NCI-H774 (cell line): ENCODE measurements at places on chromosomes 11 and 22.

DNA sequence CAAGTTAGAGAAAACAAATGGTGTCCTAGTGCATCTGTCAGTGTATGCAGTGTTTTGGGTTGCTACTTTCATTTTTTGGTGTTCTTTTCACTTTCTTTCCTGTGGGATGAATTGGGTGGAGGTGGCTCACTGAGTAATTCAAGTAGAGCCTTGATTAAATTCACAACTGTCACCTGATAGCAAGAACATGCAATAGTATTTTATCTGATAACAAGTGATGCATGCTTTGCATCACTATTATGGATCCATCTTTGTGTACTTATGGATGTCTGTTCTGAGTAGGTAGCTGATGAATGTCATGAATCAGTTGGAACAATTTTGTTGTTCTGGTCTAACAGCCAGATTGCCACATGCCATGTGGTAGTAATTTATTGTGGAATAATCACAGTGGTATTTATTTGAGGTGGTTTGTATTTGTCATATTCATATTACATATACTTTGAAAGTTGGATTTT, 87.5 kb downstream of the DDX10 start:
- no peak for DNase-seq

- DNase-seq: no peak
These were observed 14.9 kb downstream of the SAMM50 start for GRCh38 chr22:43969989-43970755.

DNA sequence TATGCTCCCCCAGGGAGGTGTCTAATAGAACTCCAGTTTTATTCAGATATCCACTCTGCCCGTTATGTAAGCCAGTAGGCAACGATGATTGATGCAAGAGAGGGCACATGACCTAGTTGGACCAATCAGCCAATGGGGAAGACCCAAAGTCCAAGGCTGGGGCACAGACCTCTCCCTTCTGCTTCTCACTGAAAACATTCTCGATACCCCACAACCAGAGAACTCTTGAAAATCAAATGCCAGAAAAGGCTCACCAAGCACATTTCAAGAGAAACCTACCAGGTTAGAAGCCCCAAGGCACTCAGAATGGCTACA, 7.4 kb downstream of the HIRA start:
- DNase-seq: no peak

DNA sequence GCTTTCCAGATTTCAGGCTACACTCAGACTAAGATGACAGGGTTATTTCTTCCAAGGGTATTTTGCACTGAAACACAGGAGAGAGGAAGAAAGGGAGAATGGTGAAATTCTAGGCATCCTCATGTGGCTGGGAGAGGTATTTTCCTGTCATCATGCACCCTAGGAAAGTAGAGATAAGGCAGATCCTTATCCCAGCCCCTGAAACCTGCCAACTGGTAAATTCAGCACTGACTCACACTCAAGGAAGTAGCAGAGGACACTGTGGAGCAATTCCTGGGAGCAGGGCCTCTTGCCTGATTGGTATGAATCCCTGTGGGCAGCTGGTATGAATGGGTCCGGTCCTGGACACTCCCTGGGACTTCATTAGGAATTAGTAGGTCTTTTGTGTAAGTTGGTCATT, 37.6 kb upstream of the SLC5A1 start:
- DNase-seq: no peak

DNA sequence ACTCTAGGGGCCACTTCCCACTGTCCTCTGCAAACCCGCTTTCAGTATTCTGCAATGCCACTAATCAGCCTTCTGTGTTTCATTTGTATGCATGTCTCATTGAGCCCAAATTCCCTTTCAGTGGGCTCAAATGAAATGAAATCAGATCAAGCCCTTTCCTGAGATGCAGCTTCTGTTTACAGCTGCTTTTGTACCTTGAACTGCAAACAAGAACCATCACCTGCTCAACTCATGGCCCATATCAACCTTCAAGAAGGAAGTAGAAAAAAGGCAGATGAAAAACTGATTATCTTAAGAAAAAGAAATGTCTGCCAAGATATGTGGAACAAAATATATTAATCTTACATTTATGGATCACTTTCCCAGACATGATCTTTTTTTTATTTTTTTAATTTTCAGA, 141.1 kb upstream of the ARHGAP42 start:
- no peak for DNase-seq

DNA sequence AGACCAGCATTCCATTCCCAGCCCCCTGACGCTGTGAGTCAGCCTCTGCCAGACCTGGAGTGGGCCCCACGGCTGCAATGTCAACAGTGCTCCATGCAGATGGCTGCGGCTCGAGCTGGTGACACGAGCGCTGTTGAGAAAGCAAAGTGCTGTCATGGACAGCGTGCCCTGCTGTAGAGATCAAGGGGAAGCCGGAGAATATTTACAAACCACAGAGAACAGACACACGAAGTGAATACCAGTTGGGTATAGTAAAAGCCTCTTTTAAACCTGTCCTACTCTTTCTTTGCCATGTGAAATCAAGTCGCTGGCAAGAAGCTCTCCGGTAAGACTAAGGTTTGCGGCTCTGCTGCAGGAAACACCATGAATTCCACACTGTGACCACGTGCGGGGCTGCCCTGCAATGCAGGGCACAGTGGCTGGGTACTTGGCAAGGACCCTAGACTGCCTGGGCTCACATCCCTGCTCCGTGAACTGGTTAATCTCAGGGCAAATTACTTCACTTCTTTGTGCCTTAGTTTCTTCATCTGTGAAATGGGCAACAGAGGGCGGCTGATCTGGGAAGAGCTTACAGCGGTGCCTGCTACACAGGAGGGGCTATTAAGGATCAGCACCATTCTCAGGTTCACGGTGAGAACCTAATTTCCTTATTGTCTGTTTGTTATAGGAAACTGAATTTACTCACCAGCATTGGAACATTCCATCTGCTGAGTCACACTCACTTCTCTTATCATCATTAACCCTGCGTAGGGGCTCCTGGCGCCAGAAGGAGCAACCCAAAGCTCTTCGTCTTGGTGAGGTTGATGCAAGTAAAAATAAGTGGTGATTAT, 27.8 kb upstream of the ELFN2 start:
- DNase-seq: no peak

GRCh38 chr11:29321293-29322132, 695.3 kb downstream of the KCNA4 start:
- DNase-seq: no peak

- no peak for DNase-seq
These were observed 10.6 kb downstream of the PIK3IP1 start for GRCh38 chr22:31281733-31282132.

- DNase-seq: no peak
These were observed 217.0 kb downstream of the NAV2 start for GRCh38 chr11:19929655-19930054.

- DNase-seq: no peak
These were observed 10.0 kb downstream of the ROBO4 start for GRCh38 chr11:124887667-124888013.

GRCh38 chr11:74460481-74461154, 6.7 kb downstream of the KCNE3 start:
- no peak for DNase-seq

- DNase-seq: peak; percentile 50
These were observed 2.5 kb upstream of the ADM start for GRCh38 chr11:10302359-10302743.

DNA sequence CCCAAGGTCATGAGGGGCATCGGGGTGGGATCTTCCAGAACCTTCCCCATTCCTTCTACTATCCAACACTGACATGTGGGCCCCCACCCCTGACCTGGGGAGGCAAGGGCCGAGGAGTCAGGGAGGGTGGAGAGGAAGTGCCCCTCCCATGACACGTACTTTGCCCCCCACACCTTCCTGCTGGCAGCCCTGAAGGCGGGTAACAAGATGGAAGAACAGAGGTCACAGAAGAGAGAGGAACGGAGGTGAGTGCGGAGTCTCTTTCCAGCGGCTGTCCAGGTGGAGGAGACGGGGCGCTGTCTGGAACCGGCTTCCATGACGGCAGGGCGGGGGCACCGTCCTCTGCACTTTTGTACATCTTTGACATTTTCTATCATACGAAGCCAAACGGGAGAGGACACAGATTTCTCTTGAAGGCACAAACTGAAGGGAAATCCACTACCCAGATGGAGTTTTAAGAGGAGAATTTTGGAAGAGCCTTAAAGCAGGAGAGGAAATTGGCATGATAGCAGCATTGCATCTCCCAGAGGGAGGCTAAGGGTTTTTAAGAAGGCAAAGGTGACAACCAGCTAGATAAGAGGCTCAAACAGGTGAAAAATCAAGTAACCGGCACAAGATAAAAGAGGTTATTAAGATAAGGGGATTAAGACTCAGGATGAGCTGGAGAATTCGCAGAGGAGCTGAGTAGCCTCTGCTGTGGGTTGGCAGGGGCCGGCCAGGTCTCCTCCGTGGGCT, 16.7 kb downstream of the OSBPL5 start:
- no peak for DNase-seq

GRCh38 chr11:113240389-113240788, 74.0 kb upstream of the TTC12 start:
- peak; percentile 59 for DNase-seq

GRCh38 chr11:128713595-128713994, 19.7 kb downstream of the FLI1 start:
- DNase-seq: no peak

DNA sequence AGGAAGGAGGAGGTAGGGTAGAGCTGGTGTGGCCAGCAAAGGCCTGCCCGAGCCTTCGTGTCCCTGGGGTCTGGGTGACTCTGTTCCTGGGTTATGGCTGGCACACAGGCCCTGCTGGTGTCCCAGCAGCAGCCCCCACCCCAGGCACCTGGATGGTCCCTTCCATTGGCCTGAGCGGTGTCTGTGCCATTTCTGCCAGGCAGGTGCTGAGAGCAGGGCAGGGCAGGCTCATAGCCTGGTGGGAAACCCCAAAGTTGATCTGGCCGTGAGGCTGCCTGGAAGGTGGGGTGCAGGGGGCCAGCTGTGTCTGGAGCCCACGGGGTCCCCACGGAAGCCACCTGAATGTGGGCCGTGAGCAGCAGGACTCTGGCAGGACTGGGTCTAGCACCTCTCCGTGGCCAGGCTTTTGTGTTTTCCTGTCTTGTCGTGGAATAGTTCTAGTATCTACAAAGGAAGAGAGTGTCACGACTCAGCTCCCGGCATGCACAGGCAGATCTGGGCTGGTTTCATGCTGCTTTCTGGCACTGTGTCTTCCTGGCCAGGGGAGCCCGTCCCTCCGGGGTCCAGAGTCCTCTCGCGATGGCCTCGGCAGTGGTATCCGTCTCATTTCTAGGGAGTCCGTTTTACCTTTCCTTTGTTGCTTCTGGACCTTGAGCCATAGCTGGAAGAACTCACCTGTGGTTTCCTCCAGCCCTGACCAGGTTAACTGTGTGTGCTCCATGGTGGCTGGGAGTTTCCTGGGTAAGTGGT, 83.7 kb downstream of the KCNQ1 start:
- DNase-seq: no peak

DNA sequence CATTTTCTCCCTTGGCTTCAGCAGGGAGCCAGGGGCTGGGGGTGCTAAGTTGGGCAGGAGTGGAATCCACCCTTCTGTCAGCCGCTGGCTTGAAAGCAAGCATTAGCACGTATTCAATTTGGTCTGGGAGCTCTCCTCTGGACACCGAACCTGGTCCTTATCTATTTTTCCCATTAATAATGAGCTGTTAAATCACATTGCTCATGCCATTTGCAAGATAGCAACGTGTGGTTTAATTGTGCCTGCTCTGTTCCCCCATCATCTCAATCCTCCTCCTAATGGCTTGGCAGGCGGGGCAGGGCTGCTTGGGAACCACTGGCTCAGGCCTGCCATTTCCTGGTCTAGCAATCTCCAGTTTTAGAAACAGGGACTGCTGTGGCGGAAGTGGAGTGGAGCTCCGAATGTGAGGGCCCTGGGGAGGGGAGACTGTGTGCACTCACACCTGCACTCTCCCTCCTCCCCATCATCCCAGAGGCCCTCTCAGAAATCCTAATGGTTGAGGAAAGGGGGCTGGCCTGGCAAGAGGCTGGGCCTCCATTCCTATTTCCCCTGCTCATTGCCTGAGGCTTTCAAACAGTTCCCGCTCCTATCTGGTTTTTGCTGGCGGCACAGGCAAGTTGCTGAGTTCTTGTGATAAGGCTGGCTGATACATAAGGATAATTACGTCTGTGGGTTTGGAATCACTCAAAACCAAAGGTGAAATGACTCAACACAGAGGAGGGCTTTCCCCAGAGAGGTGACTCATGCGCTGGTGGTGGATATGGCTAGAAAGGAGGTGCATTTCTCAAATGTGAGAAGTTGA, 201.2 kb upstream of the E2F8 start:
- DNase-seq: no peak

- DNase-seq: peak; percentile 61
These were observed 9.4 kb downstream of the PGM2L1 start for GRCh38 chr11:74388678-74389327.

GRCh38 chr11:128420951-128421350, 166.4 kb downstream of the ETS1 start:
- no peak for DNase-seq

DNA sequence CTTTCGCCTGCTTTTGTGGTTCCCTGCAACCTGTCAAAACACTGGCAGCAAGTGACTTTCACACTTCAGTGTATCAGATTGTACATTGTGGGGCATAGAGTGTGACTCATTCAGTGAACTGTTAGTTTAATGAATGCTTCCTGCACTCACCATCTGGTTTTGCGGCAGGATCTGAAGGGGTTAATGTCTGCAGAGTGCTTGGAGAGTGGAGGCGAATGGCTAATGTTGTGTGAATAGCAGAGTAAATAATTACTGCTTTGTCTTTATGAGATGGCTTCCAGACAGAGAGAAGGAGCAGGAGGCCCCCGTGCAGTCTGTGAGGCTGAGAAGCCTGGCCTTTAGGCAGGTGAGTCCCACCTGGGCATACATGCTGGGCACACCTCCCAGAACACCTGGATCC, 454.3 kb upstream of the KIRREL3 start:
- DNase-seq: peak; percentile 91

GRCh38 chr11:79062814-79063762, 377.7 kb downstream of the TENM4 start:
- no peak for DNase-seq
